ENCODE measurements at places on chromosomes 1 and 21.

DNA sequence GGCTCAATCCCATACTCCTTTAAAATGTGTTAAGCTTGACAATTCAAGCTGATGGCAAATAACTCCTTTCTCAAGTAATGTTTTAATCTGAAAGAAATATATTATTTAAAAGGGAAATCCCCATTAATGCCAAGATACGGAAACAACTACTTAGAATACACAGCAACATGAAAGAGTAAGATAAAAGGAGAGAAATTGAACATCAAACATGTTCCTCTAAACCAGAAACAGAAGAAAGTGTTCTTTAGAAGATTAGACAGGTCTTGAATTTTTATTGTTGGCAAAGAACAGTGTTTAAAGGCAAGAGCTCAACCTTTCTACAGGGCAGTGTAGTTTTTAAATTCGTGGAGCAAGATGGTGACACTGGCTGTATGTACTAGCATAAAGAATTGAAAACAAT lies 105.8 kb upstream of the NRIP1 start:
- no peak for DNase-seq

- DNase-seq: no peak
Observed at GRCh38 chr1:172423336-172423735, 2.9 kb downstream of the C1orf105 start.

DNA sequence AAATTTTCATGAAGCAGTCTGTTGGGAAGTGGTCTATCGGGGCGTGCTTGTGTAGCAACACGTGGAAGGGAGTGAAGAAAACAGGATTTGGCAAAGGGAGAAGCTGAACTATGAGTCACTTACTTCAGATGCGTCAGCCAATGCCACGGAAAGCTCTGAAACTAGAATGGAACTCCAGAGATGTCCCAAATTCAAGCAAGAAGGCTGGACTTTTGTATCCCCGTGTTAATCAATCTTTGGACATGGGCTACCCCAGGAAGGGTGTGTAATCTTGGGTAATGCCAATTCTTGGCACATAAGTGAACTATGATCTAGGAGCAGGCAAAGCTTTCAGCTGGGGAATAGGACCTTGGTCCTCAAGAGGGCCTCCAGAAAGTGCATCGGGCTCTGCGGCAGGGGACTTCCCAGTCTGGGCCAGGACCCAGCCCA lies 102.6 kb downstream of the ADSS2 start:
- DNase-seq: no peak

GRCh38 chr1:184191181-184191621 lies 139.7 kb downstream of the TSEN15 start:
- DNase-seq: no peak

DNA sequence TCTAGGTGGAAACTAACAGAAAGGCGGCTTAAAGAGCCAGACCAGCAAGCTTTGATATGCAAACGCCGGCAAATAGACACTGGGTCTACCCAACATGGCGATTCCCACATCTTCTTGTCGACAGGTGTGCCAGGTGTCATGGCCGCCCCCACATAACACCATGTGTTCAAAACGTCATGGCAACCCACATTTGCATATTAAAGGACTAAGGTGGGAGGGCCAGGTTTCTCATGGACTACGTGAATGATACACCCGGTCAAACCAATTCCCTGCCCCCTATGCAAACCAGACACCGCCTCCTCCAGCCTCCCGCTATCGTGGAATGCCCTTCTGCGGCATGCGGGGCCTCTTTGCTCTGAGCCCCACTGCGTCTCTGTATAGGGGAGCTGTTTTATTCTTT lies 41.3 kb downstream of the ICOSLG start:
- peak; percentile 37 for DNase-seq

DNA sequence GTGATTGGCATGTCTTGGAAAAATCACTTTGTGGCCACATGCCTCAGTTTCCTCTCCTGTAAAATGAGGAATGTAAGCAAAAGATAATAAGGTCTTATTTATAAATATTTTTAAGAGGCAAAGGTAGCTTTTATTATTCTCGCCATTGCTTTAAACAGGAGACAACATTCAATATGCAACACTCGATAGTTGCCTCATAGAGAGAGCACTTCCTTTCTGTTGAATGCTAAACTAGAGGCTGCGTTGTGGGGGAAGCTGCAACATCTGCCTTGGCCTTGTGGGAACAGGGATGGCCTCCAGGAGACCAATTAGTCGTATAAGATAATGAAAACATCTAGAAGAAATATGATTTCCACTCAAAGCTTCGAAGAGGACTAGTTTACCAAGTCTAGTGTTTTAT lies 3.5 kb downstream of the OSCP1 start:
- no peak for DNase-seq

DNA sequence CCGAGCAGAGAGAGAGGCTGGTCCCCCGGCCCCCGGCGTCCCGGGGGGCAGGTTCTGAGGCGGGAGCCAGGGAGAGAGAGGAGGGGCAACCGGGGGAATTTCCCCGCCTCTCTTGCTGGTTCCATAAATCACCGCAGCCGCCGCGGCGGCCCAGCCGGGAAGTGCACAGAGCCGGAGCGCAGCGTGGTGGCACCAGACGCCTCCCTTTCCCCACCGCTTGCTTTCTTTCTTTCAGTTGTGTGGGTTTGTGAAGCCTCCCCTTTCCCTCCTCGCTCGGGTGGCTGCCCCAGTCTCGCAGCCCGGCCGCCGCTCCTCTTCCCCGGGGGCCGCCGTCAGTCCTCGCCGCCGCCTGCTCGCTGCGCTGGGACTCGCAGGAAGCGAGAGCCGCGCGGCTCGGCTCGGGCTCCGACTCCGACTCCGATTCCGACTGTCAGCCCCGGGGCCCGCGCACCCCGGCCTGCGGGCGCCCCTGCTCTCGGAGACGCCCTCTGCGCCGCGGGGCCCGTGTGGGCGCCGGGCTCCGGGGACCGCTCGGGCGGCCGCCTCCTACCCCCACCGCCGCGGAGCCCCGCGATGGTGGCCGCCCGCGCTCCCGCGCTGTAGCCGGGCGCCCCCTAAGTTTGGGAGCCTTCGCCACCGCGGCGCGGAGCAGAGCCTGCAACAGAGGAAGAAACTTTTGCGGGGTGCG lies at the start of gene CACHD1:
Gene CACHD1, plus strand, starts transcription at position 153 of the 688 bp plus-strand sequence. CDS start 616 bp downstream, outside the sequence.
- DNase-seq: no peak

- DNase-seq: no peak
Observed at GRCh38 chr1:2150801-2151200, 43.8 kb downstream of the FAAP20 start.

DNA sequence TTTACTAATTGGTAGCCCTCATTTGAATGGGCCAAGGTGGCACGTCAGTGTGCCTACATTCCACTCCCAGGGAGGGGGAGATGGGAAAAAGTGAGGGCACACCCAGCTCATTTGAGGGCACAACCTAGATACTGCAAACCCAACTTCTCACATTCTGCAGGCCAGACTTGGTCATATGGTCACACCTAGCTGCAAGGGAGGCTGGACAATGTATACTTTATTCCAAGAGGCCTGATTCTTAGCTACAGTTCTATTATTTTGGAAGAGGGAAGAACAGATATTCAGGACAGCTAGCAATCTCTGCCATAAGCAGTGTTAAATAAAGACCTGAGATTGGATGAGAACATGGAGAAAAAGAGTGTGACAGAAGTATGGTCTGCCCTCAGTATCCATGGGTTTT lies 180.4 kb downstream of the ROR1 start:
- DNase-seq: no peak

- no peak for DNase-seq
Observed at GRCh38 chr21:33643658-33644311, 1.5 kb downstream of the ITSN1 start.

- DNase-seq: no peak
Observed at GRCh38 chr1:87134625-87135328, 193.9 kb upstream of the LMO4 start.

DNA sequence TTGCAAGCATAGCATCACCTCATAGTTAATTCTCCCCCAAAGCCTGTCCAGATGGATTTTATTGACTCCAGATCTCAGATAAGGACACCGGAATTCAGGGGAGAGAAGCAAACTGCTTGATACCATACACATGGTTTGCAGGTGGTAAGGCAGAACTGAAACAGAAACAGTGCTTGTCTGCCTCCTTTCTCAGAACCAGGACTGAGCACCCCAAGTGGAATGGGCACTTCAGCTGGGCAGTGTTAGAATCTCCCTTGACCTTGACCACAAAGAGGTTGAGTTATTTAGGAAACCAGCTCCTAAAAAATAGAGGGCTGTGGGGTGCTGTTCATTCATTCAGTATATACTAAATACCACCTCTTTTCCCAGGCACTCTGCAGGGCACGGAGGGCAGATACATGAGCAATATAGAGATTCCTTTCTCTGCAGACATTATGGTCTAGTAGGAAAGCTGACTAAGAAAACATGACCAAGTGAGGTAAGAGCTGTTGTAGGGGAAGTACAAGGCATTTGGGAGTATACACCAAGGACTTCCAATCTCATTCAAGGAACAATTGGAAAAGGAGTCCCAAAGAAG lies 185.2 kb downstream of the C1orf94 start:
- no peak for DNase-seq

GRCh38 chr1:36107394-36107793 lies 17.6 kb downstream of the COL8A2 start:
- no peak for DNase-seq

DNA sequence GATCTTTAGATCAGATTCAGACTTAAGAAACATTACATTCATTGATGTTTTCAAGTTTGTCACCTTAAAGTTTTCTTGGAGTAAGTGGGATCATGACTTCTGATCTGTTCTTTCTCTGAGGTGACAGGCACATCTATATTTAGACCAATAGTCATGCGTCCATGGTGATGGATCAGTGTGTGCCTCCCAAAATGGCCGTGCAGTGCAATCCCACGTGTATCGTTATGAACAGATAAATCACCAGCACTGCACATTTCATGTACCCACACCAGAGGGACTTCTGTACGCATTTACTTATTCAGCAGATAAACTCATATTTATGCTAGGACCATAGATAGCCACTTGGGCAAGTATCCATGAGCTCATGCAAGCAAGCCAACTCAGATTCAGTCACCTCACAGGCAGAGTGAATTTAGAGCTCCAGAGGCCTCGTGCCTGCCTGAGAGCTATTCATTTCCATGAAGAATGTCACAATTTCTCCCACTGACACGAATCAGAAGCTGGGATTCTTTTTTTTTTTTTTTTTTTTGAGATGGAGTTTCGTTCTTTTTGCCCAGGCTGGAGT lies 13.9 kb upstream of the WDR26 start:
- no peak for DNase-seq

GRCh38 chr1:211281320-211282022 lies 22.3 kb downstream of the RCOR3 start:
- DNase-seq: no peak

DNA sequence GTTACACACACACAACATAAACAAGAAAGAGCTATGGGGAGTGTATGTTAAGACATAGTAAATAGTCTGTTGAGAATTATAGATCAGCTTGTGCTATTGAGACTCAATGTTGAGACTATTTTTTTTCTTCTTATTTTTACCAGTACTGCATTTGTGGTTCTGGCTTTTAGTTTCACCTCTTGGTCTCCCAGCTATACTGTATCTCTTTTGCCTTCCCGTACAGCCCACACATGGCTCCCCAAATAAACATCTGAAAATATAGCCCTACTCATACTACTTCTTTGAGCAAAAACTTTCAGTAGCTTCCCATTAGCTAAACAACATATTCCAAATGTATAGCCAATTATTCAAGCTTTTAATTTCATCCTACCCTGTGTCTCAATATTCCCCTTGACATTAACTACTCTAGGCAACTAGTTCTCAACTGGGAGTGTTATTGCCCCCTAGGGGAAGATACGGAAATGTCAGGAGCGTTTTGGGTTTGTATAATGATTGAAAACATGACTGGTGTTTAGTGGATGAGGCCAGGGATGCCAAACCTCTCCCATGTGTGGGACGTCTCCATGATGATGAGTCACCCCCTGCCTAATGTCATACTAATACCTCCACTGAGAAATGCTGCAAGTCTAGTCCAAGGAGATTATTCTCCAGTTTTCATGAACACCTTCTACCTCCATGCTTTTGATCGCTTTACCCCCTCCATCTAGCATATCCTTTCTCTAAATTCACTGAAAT lies 6.8 kb downstream of the RPE65 start:
- peak; percentile 32 for DNase-seq

DNA sequence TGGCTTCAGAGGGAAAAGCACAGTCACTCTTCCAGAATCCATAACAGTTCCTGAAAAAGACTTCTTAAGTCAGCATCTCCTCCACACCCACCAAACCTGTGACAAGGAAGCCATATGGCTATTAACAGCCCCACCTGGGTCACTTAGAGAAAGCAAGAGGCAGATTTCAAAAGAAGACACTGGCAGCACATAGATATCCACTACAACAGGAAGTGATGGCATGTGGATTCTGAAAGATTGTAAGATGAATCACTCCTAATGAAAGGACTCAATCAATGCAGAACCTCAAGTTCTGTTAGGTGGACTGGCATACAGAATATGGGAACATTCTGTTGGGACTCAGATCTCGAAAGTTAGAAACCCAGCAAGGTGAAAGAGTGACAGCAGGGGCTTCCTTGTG lies 365.9 kb downstream of the TGFB2 start:
- DNase-seq: no peak

GRCh38 chr1:208868554-208868953 lies 624.4 kb upstream of the PLXNA2 start:
- DNase-seq: no peak

DNA sequence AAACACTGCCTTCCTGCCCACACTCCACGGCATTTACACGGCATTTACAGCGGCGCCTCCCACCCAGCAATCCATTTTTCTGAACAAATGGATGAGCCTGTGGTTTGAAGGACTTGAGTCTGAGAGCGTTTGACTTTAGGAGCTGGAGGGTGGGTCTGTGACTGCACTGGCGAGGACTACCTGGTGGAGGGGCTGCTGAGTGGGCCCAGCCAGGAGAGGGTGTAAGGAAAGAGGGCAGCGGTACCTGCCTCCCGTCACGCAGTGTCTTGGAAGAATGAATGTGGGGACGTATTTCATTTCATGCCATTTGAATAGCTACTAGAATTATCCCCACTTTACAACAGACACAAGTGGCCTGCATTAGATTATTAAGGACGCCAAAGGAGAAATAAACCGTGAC lies 62.9 kb downstream of the B3GALT5 start:
- no peak for DNase-seq

- DNase-seq: peak; percentile 7
Observed at GRCh38 chr1:212635141-212635631, 26.6 kb downstream of the ATF3 start.

- no peak for DNase-seq
Observed at GRCh38 chr1:67169496-67169895, 3.2 kb downstream of the IL23R start.

All from OCI-LY7 (cell line).